ENCODE measurements at places on chromosomes 1 and 21.

GRCh38 chr1:16967095-16967575 is 13.3 kb downstream of the MFAP2 start:
- DNase-seq, result no peak

GRCh38 chr1:153549741-153550397 is 811 bp upstream of the S100A3 start:
- DNase-seq, result no peak

- no peak for DNase-seq
Measured at GRCh38 chr1:116379057-116379630, 6.1 kb downstream of the ATP1A1 start.

DNA sequence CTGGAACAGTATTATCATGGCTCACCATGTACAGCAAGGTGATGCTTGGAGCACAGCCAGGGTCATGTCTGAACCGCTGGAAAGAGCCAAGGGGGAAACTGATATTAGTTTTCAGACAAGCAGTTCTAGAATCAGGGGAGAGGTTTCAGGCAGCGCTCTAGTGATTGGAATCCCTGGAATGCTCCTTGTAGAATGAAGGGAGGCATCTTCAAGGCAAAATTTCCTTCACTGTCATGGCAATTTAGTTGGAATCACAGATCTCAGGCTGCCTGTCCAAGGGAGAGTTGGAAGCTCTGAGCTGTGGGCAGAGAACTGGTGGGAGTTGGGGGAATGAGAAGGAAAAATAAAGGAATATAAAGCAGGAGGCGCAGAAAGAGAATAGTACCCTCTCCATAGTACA is 737.1 kb downstream of the PTPRU start:
- DNase-seq, result no peak

GRCh38 chr1:198606020-198606438 is 32.8 kb upstream of the PTPRC start:
- DNase-seq, result no peak

DNA sequence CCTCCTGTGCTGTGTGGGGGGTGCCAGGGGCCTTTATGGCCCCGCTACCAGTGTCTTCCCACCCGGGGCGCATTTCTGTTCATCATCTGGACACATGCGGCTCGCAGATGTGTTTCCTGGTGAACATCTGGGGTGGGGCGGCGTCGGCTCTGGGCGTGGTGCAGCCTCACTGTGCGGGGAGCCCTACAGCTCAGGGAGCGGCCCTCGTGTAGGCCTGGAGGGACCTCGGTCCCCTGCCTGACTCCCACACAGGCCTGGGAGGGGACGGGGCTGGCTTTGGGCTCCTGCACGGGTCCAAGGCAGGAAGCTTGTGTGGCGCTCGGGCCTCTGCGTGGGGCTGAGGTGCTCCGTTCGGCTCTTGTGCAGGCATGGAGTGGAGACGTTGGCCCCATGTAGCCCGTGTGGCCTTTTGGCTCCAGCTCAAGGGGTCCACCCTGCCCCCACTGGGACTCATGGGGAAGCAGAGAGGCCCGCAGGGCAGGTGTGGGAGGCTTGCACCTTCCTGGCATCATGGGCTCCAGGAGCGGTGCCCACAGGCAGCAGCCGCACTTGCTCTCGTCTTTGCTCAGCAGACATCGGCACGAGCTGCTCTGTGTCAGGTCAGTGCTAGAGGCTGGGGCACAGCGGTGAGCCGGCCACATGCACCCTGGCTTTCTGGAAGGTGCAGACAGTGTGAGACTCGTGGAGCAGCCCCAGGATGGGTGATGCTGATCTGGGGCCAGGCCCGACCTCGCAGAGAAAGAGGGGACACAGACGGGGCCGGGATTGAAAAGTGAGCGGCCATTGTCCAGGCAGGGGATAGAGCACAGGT is 90.1 kb upstream of the ACTRT2 start:
- no peak for DNase-seq
